ENCODE measurements at places on chromosomes 11 and 22. TPM values are rescaled to one million over a fixed set of nuclear protein-coding genes. Genes with fewer than 3 reads are reported as not detected.

CCS gene
- 24.2 TPM for total RNA-seq

P2RY2 gene
- total RNA-seq, result not detected

IL17REL gene
- 0.73 TPM for total RNA-seq

APOC3 gene
- not detected for total RNA-seq

PRAME gene
- total RNA-seq, result not detected

ABCC8 gene
- not detected for total RNA-seq

MS4A12 gene
- total RNA-seq, result not detected

TMEM132A gene
- total RNA-seq, result 3.3 TPM

ANGPTL5 gene
- total RNA-seq, result not detected

HEPACAM gene
- not detected for total RNA-seq

SLC5A1 gene
- total RNA-seq, result not detected

PATZ1 gene
- total RNA-seq, result 19.8 TPM

OR10D3 gene
- not detected for total RNA-seq

CTSD gene
- 58.7 TPM for total RNA-seq

P2RX6 gene
- not detected for total RNA-seq

CARS1 gene
- total RNA-seq, result 94.7 TPM

C11orf87 gene
- total RNA-seq, result not detected

CARD18 gene
- not detected for total RNA-seq

APOBEC3B gene
- 44.3 TPM for total RNA-seq

MUC6 gene
- total RNA-seq, result not detected

YPEL4 gene
- 0.73 TPM for total RNA-seq

DGCR6L gene
- 31.3 TPM for total RNA-seq

RASGRP2 gene
- 7.5 TPM for total RNA-seq

FAT3 gene
- not detected for total RNA-seq

OR2AG1 gene
- total RNA-seq, result not detected

KCNQ1OT1 gene
- total RNA-seq, result 0.19 TPM

FEN1 gene
- total RNA-seq, result 108 TPM

PHOX2A gene
- total RNA-seq, result not detected

PLEKHB1 gene
- 16.0 TPM for total RNA-seq

CCDC82 gene
- 30.6 TPM for total RNA-seq

POTEH gene
- total RNA-seq, result not detected

POU2AF2 gene
- total RNA-seq, result not detected

MOB2 gene
- total RNA-seq, result 17.9 TPM

KRTAP5-9 gene
- total RNA-seq, result not detected

OR52R1 gene
- not detected for total RNA-seq

OR52H1 gene
- not detected for total RNA-seq

BACE1-AS gene
- total RNA-seq, result 3.9 TPM

KRTAP5-2 gene
- total RNA-seq, result not detected

PRDM10 gene
- total RNA-seq, result 15.8 TPM

PLAAT4 gene
- 36.3 TPM for total RNA-seq

PGA5 gene
- total RNA-seq, result not detected

SHANK2 gene
- not detected for total RNA-seq

AMBRA1 gene
- 22.5 TPM for total RNA-seq

MIOX gene
- total RNA-seq, result 0.39 TPM
